SJSA1 (cell line): ENCODE measurements at places on chromosomes 11 and 22. TPM values are rescaled to one million over a fixed set of nuclear protein-coding genes. Genes with fewer than 3 reads are reported as not detected.

PRG3 gene
- not detected in 2 replicates for total RNA-seq

SLC25A18 gene
- not detected in 2 replicates for total RNA-seq

C11orf42 gene
- total RNA-seq = not detected in 2 replicates

OVOL1 gene
- not detected in 2 replicates for total RNA-seq

GGT5 gene
- 0.66 TPM in 1 of 2 replicates, not detected in the other for total RNA-seq

FOXR1 gene
- total RNA-seq = not detected in 2 replicates

ROBO4 gene
- total RNA-seq = 0.97 and 2.8 TPM in 2 replicates

ATG2A gene
- 22.5 and 23.2 TPM in 2 replicates for total RNA-seq

SERPING1 gene
- total RNA-seq = not detected in 2 replicates

OR8G1 gene
- total RNA-seq = not detected in 2 replicates

CCDC87 gene
- total RNA-seq = 0.34 TPM in 1 of 2 replicates, not detected in the other

SLC22A9 gene
- not detected in 2 replicates for total RNA-seq

KCNJ1 gene
- not detected in 2 replicates for total RNA-seq

KRTAP5-11 gene
- not detected in 2 replicates for total RNA-seq

NTM gene
- total RNA-seq = 0.34 TPM in 1 of 2 replicates, not detected in the other

BDNF gene
- 22.4 and 23.6 TPM in 2 replicates for total RNA-seq

RASSF10 gene
- not detected in 2 replicates for total RNA-seq

AMOTL1 gene
- 10.1 and 14.8 TPM in 2 replicates for total RNA-seq

GDPD4 gene
- not detected in 2 replicates for total RNA-seq

TEAD1 gene
- total RNA-seq = 77.0 and 123 TPM in 2 replicates

ACRV1 gene
- total RNA-seq = not detected in 2 replicates

HBD gene
- not detected in 2 replicates for total RNA-seq
